ENCODE measurements at places on chromosomes 6 and 20. TPM values are rescaled to one million over a fixed set of nuclear protein-coding genes. Genes with fewer than 3 reads are reported as not detected.

GRCh38 chr6:116059713-116060571 lies 749 bp downstream of the FRK start:
- no peaks in the 10 kb centered on the region for H3K36me3 ChIP-seq
- H3K27me3 ChIP-seq, result no peaks in the 10 kb centered on the region
- H3K4me3 ChIP-seq, result peak overlapping the region; percentile 30
- no peak overlapping the region for H3K27ac ChIP-seq
- peak; percentile 14 for DNase-seq
- no peaks in the 10 kb centered on the region for H3K4me1 ChIP-seq

- no peaks in the 10 kb centered on the region for H3K36me3 ChIP-seq
- H3K27me3 ChIP-seq, result no peaks in the 10 kb centered on the region
- H3K4me3 ChIP-seq, result no peak overlapping the region
- H3K4me1 ChIP-seq, result no peaks in the 10 kb centered on the region
Measured at GRCh38 chr6:157675831-157676230, 147.2 kb upstream of the SNX9 start.

DNA sequence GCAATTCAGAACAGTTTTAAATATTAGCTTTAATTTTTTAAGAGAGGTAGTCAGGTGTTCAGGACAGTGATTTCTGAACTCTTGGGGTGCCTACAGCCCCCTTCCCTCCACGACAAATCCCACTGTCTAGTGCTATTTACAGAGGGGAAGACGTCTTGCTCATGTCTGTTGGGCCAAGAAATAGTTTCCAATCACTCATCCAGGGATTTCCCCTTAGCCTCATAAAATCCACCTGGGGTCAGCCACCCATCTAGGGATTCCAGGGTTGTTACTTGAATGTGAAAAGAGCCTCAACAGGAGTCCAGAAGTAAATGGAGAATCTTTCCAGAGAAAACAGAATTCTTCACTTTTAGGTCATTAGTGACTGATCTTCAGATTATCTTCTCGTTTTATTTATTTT lies 37.0 kb downstream of the BICRAL start:
- no peak for DNase-seq
- no peaks in the 10 kb centered on the region for H3K4me1 ChIP-seq
- H3K27ac ChIP-seq, result no peak overlapping the region
- no peak overlapping the region for H3K4me3 ChIP-seq

Gene RFX6
- total RNA-seq, result not detected

Data from SJSA1 (cell line).